ENCODE measurements at places on chromosomes 6 and 20. TPM values are rescaled to one million over a fixed set of nuclear protein-coding genes. Genes with fewer than 3 reads are reported as not detected.

Gene FILIP1
- 2.9 TPM for total RNA-seq

Gene SPATS1
- 0.41 TPM for total RNA-seq

GRCh38 chr6:129704708-129705107, 5.3 kb downstream of the ARHGAP18 start:
- DNase-seq = no peak

Gene ABHD12
- 42.8 TPM for total RNA-seq

DNA sequence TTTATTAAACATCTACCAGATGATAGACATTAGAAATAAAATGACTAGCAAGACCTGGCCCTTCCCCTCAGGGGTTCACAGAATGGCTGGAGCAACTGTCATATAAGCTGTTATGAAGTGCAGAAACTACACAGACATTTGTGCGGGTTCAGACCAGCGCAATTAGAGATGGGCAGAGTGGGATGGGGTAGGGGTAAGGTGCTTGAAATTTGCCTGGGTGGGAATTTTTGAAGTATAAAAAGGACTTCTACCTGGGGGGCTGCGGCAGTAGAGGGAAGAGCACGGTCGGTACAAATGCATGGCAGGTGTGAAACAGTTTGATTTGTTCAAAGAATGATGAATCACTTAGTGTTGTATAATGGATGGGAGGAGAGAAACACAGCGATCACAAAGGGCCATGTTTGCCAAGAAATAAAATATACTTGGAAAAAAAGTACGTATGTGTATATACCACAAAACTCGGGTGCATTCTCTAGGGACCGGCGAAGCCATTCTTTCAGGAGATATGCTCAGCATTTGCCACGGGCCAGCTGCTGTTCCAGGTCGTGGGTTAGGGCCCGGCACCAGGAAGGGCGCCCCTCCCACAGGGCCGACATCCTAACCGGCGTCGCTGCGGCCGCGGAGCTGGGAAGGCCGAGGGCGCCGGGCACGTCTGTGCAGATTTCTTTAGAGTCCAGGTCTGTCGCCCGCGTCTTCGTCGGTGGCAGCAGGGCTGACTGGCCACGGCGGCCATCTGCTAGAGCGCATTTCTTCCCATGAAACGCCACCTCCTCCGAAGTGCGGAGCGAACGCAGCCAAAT, 809 bp upstream of the NOL7 start:
- no peak for DNase-seq

Gene ADGRF1
- not detected for total RNA-seq

DNA sequence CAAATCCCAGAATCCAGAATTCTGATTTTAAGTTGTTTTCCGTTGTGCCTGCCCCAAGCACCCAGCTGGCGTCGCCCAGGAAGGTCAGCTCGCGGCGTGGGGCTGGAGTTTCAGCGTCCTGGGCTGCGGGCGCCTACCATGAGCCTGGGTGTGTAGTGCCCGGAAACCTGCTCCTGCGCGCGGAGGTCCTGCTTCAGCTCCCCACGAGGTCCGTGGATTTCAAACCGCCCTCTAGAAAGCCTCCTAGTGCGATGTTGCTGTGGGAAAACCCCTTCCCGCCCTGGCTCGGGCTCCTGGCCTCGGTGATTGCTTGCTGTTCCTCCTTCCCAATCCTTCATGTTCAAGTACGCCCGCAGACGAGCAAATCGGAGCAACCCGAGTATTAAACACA, 51.3 kb upstream of the NRN1 start:
- DNase-seq = no peak

DNA sequence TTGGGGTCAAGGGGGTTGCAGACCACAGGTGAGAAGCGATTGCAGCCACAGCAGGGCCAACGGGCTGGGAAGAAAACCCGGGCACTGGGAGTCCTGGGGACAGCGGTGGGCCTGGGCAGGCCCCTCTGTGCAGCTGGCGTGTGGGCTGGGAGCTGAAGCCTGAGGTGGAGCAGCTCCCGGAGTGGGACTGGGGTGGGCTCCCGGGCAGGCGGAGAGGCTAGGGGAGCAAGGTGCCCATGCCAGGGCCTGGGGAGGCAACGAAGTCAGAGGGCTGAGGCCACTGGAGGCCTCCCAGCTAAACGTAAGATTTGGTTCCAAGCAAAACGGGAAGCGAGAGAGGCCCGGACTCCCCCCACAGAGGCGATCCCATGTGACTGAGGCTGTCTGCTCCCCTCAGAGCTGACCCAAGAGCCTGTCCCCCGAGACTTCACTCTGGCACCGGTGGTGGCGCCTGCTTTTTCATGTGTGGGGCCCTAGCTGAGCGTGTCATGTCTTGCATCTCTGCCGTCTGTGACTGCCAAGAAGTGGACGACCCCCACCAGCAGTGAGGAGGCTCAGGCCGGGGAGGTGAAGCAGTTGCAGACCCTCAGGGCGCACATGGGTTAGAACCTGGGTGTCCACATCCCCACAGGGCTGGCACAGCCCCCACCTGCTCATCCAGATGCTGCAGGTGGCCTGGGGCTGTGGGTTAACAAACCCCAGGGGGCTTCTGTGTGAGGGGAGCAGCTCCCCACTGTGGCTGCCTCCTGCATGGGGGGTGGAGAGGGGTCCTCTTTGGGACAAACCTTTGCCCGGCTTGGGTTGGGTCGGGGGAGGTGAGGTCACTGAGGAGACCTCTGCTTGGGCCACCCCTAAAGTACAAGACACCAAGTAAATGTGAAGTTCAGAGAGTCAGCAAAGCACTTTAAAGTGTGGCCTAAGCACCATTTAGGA, 212.3 kb downstream of the TAF4 start:
- DNase-seq = no peak

Gene ANKRD66
- not detected for total RNA-seq

DNA sequence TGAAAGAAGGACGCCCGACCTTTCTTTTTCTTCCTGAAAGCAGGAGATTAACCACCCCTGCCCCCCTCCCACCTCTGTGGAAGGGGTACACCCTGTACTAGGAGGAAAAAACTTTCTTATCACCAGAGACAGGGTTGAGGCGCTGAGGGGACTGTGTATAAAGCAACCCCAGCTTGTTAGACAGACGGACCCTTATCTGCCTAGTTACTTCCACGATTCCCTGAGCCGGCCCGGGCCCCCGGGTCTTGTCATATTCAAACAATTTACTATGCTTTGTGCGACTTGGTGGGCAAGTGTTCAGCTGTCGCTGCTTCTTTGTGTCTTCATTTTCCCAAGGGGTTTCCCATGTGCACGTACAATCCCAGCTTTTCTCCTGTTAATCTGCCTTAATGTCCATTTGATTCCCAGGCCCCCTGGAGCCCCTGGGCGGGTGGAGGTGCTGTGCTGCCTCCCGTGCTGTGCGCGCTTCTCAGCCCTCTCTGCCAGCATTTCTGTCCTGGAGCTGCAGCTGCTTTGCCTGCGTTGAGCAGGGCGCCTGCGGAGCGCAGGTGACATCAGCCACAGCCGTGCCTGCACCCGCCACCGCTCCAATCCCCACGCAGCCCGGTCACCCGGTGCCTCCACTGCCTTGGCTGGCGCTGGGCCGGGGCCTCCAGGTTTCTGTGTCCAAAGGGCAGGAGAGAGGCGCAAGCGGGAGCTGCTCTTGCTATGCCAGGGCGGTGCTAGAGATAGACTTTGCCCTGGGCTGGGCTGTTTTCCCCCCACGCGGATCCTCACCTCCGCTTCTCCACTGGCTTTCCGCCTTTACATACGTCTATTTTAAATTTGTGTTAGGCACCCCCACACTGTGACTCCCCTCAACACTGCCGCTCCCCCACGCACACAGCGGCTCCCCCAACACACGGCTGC, 96.2 kb downstream of the TTLL2 start:
- DNase-seq = no peak

DNA sequence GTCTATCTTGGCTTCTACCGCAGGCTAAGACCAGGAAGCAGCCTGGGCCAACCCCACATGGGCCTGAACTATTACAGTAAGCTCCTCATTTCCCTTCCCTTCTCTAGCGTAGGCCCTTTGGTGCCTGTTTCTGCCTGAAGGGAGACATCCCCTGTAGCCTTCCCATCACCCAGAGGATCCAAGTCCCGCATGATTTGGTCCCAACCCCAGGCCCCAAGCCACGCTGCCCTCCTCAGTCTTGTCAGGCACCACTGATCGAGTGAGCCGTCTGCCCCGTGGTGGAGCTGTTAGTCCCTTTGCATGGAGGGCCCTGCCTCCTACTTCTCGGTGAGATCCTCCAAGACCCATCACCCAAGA, 46.4 kb downstream of the EBF4 start:
- no peak for DNase-seq

DNA sequence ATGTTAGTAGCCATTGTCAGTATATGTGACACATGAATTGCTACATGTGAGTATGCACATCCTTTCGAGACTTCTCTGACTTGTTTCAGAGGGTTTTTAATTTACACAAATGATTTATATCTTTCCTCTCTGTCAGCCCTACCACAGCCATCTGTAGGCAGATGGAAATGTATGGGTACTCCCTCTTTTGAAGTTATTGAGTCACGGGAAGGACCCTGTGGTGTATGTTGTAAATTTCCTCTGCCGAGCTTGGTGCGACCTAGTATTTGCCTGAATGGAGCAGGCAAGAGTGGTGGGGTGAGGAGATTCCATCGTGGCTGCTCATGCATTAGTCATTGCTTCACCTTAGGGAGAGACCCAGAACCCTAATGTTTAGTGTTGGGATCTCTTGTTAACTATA, 171.9 kb downstream of the JARID2 start:
- DNase-seq = no peak

GRCh38 chr6:154566866-154567265, 56.4 kb upstream of the CNKSR3 start:
- DNase-seq = no peak

- no peak for DNase-seq
These were observed 40.0 kb downstream of the RANBP9 start for GRCh38 chr6:13671548-13672127.

DNA sequence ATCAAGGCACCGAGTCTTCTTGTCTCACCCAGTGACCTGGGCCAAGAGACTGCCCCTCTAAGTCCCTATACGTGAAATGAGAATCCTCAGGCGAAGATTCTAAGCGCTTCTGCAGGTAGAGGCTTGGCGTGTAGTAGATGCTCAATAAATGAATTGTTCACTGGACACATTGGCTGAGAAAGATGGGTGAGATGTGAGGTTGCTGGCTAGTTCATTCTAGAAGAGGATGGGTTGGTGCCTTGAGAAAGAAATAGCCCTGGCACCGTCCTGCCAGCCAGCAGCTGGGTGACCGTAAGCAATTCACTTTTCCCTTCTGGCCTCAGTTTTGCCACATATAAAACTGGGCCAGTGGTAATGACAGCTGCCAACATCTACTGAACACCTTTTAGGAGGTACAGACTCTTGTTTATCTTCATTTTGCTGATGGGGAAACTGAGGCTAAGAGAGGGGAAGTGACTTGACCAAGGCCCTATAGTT, 1.4 kb downstream of the SRC start:
- no peak for DNase-seq

DNA sequence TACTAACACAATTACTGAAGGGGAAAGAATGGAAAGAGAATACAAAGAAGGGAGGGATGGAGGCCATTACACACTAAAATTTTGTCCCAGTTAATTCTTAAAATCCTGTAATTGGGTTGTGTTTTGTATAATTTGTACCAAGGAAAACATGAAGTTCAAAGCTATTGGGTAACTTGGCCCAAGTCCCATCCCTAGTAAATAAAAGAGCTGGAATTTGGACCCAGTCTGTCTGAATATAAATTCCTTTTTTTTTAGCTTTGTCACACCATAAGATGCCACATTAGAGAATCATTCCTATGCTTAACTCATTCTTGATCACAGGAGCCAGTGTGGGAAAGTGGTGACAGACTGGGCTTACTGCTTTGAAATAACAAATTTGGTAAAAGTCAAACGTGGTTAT, 66.8 kb upstream of the CBLN4 start:
- DNase-seq = no peak

- DNase-seq = no peak
These were observed 340.0 kb upstream of the PRDM1 start for GRCh38 chr6:105746130-105746505.

- no peak for DNase-seq
These were observed 90.4 kb downstream of the BMP2 start for GRCh38 chr20:6857927-6858326.

DNA sequence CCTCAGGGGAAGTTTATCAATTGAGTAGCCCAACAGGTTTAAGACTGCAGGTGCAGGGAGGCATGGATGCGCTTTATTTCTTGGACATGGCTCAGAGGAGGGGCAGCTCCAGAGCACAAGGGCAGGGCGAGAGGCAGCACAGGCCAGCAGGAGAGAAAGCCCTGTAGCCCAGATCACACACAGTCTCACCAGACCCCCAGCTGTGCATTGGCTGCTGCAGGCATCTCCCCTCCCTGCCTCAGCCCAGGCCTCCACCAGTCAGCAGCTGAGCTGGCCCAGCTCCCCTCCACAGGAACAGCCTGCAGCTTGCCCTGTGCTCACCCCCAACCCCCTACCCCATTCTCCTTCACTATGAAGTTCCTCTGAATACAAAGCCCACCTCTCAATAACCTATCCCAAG, 24.7 kb downstream of the MRPL14 start:
- no peak for DNase-seq

Gene DNAH8
- under 0.01 TPM for total RNA-seq

DNA sequence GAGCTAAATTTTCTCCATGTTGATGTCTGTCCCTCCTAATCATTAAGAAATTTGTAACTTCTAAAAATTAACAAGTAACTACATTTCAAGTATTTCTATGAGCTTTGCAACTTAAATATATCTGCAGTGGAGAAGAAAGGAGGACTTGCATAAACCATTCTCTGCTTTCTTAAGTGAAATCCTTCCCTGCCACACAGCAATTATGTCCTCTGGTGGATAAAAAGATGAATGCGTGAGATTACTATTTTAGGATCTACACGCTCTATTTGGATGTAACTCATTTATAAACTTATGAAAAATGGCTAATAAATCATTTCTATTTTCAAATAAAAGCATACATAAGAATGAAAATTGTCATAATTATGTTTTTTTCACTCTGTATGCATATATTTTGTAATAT, 338.0 kb upstream of the PTCHD4 start:
- no peak for DNase-seq

Gene MROH8
- 5.3 TPM for total RNA-seq

DNA sequence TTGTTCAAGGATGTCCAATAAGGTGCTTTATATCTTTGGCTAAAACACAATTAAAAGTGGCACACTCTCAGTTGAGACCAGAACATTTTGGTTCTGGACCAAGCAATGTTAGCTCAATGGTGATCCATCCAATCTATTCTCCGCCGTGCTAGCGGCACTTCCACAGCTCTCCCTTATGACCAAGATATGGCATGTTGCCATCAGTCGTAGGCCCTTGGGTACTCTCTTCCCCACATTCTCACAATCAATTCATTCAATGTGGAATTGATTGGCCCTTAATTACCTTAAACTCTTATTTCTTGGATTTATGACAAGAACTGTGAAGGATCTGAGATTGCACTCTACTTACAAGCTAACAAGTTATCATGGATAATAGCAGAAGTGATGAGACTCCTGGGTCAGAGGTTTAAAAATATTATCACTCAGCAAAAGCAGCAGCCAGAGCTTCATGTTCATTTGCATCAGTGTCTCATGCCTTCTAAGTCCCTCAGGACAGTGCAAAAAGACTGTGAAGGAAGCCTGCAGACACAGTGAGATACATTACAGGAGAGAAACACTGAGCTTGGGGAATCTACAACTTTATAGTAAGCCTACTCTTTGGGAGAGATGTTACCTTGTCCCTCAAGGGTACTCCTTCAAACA, 80.0 kb upstream of the ARG1 start:
- DNase-seq = no peak
